ENCODE measurements at places on chromosomes 12 and 14.

- DNase-seq, result no peak
These were observed 23.9 kb downstream of the CACNA1C start for GRCh38 chr12:2076728-2077127.

DNA sequence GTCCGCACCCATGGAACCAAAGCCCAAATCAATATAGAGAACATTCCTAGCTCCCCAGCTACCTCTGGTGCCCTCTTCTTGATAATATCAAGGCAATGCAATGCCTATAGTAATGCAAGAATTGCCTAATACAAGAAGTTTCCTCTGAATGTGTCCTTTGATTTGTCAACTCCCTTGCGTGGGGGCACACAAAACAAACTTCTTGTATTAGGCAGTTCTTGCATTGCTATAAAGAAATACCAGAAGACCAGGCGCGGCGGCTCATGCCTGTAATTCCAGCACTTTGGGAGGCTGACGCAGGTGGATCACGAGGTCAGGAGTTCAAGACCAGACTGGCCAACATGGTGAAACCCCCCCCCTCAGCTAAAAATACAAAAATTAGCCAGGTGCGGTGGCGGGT, 10.4 kb upstream of the ITPK1 start:
- no peak for DNase-seq

- DNase-seq, result peak; percentile 24
These were observed 593 bp downstream of the UNC119B start for GRCh38 chr12:120710805-120711296.

DNA sequence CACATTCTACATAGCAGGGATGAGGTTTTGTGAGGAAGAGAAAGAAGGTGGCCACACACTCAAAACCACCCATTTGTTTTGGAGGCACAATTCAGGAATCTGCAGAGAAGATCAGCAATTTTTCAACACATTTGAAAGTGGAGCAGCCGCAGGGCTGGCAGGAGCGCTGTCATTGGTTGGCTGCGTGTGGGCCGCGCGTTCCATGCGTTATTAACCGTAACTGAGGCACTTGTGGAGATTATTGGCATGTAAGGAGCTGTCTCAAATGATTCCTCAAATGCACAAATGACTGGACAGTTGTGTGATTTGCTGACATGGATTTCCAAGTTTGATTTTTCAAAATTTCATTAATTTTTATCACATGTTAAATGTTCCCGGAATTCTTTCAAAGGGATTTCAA, 318.5 kb downstream of the TMEM132D start:
- no peak for DNase-seq

DNA sequence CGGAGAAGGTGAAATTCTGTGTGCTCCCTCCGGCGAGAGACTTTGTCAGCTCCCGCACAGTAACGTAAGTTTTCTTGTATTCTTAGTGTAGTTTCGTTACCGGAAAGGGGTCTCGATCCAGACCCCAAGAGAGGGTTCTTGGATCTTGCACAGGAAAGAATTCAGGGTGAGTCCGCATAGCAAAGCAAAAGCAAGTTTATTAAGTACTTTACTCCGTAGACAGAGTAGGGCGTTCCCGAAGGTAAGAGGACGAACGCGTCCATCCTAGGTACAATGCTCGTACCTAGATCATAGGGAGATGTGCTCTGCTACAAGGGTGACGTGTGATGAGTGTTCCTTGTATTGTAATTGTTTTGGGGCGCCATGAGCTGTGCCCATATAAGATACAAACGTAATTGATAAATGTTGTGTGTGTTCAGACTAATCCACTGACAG, 293 bp downstream of the IFI27L1 start:
- peak; percentile 6 for DNase-seq

DNA sequence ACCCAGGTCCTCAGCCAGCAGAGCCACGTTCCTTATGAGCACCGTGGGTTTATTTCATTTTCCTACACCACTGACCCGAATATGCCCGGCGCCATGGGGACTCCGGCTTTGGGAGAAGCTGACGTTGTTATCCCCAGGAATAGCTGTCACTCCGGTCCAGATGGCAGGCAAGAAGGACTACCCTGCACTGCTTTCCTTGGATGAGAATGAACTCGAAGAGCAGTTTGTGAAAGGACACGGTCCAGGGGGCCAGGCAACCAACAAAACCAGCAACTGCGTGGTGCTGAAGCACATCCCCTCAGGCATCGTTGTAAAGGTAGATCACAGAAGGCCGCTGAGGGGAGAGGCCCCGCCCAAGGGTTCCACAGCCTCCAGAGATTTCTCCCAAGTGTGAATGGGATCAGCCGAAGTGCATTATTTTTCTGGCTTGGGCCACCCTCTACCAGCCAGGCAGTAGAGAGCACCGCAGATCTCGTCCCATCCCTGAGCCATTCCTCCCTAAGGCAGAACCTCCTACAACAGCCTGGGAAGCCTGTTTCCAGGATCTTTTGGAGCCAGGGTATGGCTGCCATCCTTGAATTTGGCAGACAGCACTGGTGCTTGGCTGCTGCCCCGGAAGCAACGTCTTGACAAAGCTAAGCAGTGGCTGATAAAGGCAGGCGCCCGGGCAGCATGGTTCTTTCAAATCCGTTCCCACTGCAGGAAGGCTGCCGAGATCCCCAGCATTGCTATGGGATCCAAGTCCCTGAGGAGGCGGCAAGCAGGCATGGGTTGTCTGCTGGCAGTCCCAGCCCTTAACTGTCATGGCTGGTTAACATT, 17.8 kb downstream of the CDK2AP1 start:
- DNase-seq, result no peak

DNA sequence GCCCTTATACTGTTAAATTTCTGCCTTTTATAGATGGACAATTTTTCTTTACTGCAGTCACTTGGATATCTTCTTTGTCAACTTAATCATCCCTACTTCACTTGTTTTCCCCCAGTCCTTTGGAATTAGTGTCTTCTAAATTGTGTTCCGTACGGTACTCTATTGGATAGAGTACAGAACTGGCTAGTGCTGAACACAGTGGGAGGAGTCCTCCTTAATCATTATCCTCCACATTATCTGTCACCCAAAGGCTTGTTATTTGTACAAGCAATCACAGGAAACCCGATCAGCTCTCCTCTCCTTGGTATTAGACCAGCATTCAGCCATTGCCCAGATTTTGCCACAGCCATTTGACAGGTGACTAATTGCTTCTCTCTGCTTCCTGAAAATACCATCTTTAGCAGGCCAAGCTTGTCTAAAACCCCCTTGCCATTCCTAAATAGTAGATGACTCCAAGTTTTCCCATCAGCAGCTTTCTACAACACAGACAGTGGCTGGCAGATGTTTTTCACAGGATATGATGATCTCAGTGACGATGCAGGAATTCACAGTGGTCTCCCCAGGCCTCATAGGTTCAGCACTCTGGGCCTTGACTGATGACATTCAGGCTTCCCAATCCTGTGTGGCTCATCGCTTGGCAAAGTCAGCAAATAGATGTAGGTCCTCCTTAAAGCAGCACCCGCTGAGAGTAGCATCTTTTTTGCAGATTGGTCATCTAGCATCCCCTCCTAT, 216.0 kb upstream of the RGS6 start:
- no peak for DNase-seq

DNA sequence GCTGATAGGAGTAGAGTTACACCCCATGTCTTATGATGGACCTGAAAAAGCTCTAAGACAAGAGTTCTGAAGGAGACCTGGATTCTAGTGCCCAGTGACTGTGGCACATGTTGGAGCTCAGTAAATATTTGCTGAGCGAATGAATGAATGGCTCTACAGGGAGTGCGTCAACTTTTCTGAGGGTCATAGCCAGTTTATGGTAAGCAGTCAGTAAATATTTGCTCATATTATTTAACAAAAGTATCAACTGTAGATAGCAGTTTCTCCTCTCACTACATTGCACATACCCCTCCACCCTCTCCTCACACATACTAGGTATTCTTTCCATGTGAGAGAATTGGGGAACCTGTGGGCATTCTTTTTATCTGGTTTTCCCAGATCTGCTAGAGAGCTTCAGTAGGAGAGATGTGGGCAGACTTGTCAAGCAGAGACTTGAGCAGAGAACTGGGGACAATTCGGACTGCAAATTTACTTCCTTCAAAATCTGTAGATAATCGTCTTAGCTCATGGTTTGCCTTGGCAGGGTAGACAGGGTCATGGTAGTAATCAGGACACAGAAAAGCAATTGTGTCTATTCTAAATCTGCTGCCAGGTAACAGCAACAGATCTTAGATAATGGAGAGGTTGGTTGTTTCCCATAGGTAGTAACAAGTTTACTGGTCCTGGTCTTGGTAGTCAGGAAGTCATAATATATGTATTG, 5.7 kb downstream of the SLC4A8 start:
- DNase-seq, result no peak
